ENCODE measurements at places on chromosomes 2 and 18.
A peak's percentile ranks its signal among the peaks of the same experiment; 100 is the strongest.

GRCh38 chr2:35339211-35339610, 1016.4 kb upstream of the CRIM1 start:
- no peak for DNase-seq

DNA sequence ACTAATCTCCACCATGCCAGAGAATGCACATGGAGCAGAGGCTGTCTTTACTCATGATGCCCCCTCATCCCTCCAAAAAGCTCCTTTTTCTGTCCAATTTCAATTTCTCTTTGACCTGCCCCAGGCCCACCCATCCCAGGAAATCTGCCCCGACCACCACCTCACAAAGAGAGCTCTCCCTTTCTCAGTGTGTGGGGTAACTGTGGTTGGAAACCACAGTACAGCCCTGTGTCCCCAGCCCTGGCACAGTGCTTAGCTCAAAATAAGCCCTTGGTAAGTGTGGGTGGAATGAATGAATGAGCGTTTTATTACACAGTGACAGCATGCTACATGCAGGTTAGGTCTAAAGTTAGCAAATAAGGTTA, 43.7 kb upstream of the CAB39 start:
- DNase-seq, result no peak

DNA sequence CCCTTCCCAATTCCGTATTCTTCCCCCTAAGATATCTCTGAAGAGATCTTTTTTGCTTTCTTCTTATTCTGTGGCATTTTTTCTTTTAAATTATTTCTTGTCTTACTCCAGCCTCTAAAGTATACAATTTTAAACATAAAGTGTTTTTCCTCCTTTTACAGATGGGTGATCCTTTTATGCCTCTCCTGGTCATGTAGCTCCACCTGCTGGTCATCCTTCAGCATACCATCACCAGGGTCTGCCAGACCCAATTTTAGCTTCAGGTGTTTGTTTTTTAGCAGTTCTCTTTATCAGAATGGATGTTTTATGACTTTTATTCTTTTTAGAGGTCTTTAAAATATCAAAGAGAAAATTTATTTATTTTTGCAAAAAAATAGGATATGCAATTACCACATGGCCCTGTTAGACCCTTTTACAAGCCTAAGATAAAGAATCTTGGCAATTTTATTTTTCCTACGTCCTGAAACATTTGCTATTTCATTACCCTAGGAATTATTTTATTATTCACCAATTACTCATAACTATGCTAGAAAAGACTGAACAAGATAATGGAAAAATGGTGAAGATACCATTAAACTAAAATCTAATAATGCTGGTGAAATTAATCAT, 55.5 kb downstream of the PIGN start:
- DNase-seq, result peak; percentile 70

- no peak for DNase-seq
Observed at GRCh38 chr2:136407117-136407951, 289.4 kb upstream of the CXCR4 start.

- DNase-seq, result no peak
Observed at GRCh38 chr2:61834893-61835292, 19.0 kb downstream of the FAM161A start.

GRCh38 chr2:16091576-16092282, 151.4 kb downstream of the MYCN start:
- no peak for DNase-seq

DNA sequence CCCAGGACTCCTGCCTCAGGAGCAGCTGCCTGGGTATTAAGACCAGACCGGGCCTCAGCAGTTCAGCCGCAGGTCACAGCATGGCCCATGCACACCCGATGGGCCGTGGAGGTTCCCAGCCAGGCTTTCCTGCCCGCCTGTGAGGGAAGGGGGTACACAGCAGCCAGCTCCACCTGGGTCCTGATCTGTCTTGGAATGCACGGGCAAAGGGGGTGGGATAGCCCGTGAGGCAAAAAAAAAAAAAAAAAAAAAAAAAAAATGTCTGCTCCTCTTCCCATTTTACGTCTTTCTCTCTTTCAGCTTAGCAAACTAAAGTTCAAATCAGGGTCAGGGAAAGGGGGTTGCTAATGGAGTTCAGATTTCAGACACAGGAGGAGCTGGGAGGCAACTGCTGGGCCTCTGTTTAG, 385.2 kb downstream of the TNS1 start:
- DNase-seq, result peak; percentile 35

DNA sequence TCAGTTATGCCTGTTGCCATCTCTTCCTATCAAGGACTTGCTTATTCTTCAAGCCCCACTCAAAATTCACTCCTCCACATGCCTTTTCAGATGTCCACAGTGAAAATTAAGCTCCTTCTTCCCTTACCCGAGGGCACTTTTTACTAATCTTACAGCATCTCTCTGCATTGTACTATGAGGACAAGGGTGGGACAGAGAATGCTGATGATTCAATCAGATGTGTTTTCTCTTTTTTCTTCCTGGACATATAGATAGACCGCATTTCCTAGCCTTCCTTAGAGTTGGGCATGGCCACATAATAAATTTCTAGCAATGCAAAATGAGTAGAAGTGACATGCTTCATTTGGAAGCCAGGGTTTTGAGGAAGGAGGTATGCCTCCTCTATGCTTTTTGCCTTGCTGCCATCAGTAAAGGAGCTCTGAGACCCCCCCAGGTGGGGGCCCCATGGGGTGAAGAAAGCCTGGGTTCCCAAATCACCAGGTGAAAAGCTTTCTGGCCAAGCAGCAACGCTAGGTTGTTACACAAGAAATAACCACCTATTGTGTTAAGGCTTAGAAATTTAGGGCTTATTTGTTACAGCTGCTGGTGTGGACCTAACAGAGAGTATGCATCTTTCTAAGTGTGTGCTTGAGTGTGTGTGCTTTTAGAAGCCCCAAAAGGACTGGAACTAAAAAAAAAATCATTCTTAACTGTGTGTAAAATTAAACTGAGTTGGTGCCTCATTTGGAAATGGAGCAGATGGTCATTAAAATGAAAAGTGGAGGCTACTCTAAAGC, 424.5 kb downstream of the STK39 start:
- DNase-seq, result no peak
